Stimulated activated CD4-positive, alpha-beta T cell treated with anti-CD3 and anti-CD28 coated beads, Interleukin-15, amount 100 ng/mL, for 48 hours (primary cell): ENCODE measurements at places on chromosomes 2 and 18.
A peak's percentile ranks its signal among the peaks of the same experiment; 100 is the strongest.

DNA sequence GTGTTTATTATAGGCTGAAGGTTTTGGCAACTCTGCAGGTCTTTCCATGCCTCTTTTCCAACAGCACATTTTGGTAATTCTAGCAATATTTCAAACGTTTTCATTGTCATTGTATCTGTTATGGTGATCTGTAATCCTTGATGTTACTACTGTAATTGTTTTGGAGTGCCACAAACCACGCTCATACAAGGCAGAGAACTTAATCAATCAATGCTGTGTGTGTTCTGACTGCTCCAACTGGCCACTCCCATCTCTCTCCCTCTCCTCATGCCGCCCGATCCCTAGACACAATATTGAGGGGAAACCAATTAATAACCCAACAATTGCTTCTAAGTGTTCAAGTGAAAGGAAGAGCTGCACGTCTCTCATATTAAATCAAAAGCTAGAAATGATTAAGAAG is 32.9 kb downstream of the HDLBP start:
- no peak for DNase-seq

DNA sequence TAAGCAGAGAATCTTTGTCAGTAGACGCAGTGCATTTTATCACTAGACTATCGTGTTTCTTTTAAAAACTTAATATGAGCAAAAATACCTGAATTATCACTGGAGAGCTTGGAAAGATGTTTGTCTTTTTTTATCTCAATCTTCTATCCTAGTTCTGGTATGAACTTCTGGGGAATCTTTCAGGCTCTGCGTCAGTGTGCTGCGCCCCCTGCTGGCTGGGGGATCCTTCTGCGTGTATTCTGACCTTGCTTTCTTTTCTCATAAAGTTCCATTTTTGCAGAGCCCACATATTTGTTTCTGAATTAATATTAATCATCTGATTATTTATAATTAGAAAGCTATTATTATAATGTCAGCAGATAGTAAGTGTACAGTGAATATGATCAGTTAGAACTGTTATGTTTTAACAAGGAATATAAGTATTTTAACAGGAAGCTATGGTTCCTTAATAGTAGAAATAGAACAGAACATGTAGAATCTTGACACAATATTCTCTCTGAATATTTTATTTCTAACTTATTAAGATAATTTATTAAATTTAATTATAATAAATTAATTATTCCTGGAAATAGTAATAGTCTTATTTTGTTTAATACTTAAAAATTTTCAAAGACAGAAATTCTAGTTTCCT is 945.0 kb upstream of the CRIM1 start:
- peak; percentile 20 for DNase-seq

DNA sequence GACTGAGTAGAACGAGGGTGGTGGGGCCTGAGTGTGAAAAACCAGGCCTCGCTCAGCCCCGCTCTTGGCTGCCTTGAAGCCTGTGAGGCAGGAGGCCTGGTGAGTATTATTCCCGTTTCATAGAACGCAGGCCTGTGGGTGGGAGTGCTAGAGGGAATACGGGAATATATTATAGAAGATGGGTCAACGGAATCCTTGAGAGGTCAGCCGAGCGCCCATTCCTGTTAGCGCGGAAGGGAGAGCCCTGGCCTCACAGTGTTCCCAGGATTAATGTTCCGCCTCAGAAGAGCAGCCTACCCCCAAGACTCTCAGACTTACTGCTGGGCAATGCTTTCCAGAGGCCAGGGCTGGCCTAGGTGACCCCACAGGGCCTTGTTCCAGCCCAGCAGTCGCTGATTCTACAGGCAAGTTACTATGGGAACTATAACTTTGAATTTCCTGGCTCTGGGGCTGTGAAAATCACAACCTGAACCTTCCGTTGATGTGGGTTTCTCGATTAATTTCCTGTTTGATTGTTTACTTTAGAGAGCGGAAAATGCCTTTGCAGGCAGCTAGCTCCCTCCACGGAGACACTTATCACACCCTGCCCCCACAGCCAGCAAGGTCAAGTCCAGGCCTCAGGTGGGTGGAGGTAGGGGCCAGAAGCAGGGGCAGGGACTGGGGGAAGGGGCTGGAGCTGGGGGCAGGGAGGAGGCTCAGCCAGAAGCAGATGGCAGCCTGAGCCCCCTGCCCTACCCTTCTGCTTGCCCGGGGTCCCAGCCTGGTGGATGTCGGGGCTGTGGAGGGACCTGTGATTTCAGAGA is 108.3 kb downstream of the SMAD7 start:
- no peak for DNase-seq

GRCh38 chr2:158600155-158600802 is 143.5 kb downstream of the PKP4 start:
- DNase-seq, result no peak

GRCh38 chr2:43100883-43101662 is 125.3 kb downstream of the ZFP36L2 start:
- no peak for DNase-seq

GRCh38 chr2:56260415-56260814 is 76.6 kb downstream of the CCDC85A start:
- no peak for DNase-seq

- no peak for DNase-seq
These were observed 91.4 kb downstream of the GALNT1 start for GRCh38 chr18:35672897-35673296.

GRCh38 chr2:80700961-80701360 is 396.4 kb upstream of the LRRTM1 start:
- DNase-seq, result no peak

- peak; percentile 39 for DNase-seq
These were observed 125.6 kb downstream of the PLB1 start for GRCh38 chr2:28621172-28622100.

- no peak for DNase-seq
These were observed 326.9 kb upstream of the TNP1 start for GRCh38 chr2:217186668-217187159.

GRCh38 chr2:197804758-197805714 is 643 bp downstream of the PLCL1 start:
- DNase-seq, result no peak

DNA sequence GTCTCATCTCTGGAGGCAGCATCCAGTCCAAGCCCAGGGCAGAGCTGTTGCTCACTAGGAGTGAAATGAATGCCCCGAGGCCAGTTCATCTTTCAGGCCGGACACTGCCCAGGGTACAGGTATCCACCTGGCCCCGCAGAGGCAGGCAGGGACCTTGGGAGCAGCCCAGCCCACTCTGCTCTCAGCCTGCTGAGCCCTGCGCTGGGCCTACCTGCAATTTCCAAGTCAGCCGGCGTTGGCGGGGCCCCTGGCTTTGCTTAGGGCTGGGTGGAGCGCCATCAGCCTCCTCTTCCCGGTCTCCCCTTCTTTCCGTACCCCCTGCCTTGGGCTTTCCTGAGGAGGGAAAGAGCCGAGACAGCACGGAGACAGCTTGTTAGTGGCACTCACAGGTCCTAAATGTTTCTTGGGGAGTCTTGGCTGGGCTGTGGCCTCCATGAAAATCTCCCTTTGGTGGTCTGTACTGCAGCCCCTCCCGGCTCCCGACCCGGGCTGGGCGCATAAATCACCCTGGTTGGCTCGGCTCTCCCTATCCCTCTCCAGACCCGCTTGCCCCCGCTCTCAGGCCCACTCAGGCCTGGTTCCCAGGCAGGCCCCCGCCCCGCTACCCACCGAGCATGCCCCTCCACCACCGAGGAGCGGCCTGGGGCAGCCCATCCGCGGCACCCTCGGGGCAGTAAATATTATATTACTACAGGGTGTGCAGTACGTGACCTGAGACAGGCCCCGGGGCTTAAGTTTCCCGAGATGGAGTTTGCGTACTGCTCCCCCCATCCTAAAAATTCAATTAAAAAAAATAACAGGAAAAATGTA is 106.7 kb downstream of the DYSF start:
- DNase-seq, result no peak

- DNase-seq, result no peak
These were observed 14.3 kb upstream of the CD28 start for GRCh38 chr2:203692031-203692710.

- no peak for DNase-seq
These were observed 3.0 kb downstream of the WDR75 start for GRCh38 chr2:189444322-189444721.

- DNase-seq, result no peak
These were observed 22.7 kb upstream of the ZBTB14 start for GRCh38 chr18:5318061-5318700.

DNA sequence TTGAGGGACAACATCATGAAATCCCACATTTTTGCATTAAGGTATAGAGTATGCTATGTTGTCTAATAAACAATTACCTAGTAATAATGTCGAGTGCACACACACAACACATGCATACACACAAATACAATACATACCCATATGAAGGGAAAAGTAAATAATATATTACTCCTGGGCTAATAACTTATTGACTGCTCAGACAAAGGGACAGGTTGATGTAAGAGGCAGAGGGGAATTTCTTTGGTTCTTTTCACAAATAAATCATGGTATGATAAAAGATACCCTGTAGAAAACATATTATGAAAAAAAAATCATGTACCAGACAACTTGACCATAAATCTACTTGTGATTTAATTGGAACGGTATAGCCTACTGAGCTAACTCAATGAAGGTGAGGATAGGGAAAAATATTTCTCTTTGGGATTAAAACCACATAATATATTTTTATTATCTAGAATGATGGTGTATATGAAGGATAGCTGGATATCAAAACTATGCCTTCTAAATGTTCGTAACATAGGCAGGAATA is 398.7 kb upstream of the LRRTM4 start:
- DNase-seq, result no peak

GRCh38 chr2:213416832-213417231 is 132.6 kb downstream of the SPAG16 start:
- DNase-seq, result no peak

GRCh38 chr18:48900469-48900868 is 50.3 kb downstream of the SMAD7 start:
- no peak for DNase-seq

DNA sequence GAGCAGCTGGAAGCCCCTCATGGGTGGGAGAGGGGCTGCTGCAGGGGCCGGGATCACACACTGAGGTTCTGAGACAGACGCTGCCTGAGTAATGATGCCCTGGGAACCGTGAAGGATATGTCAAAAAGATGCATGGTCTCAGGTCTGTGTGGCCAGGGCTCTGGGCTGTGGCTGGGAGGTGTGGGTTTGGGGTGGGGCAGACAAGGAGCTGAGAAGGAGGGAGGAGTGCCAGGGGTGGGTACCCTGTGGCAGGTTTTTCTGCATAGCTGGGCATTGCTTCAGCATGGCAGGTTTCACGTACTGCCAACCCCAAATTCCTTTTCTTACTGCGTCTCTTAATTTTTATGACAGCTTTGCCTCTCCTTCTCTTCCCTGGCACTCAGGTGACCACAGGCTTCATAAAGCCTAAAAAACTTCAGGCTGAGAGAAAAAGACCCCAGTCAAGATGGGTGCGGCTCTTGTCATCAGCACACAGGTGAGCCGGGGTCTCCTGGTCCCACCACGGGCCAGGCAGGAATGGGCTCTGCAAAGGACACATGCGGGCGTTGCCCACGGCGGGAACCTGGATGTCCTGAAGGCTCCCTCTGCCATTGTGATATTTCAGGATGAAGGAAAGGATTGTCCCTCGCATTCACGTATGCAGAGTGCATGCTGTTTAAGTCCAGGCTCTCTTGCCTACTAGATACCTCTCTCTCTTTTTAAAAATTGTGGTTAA is 18.0 kb downstream of the MALL start:
- DNase-seq, result no peak

DNA sequence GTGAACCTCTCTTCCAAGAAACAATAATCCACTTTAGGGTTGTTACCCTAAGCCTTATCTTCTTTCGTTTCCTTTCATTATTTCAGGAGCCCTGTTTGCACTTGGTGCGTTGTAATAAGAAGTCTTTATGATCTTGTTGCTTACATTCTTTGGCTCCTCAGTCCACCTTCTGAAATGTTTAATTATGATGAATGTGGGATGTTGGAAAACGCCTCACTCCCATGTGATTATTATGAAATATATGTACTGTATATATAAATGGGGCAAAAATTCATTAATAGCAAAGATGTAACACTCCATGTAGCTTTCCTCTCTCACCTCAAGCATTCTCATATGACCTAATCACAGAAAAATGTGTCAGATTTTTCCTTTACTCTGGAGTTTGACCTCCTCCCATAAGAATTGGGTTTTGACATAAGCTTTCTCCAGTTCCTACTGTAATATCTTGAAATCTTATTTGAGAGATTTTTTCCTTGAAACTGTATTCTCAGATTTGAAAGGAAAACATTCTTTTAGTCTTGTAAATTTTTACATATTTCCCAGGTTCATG is 397.2 kb upstream of the FANCL start:
- no peak for DNase-seq

DNA sequence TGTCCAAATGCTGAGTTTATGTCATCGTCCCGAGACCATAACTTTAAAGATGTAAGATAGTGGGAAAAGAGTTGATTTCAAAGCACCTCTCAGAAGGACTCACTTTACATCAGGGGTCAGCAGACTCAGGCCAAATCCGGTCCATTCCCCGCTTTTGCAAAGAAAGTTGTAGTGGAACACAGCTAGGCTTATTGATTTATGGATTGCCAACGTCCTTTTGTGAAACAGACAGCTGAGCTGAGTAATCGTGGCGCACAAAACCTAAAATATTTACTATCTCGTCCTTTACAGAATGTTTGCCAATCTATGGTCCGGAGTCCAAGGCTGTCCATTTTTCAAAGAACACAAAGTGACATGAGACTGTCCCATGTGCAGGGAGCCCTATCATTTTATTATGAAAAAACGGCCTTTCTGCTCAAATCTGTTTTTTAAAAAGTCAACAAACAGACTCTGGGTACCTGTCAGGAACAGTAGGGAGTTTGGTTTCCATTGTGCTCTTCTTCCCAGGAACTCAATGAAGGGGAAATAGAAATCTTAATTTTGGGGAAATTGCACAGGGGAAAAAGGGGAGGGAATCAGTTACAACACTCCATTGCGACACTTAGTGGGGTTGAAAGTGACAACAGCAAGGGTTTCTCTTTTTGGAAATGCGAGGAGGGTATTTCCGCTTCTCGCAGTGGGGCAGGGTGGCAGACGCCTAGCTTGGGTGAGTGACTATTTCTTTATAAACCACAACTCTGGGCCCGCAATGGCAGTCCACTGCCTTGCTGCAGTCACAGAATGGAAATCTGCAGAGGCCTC is at the start of gene IL1RN:
Gene IL1RN, plus strand, starts transcription at position 754 of the 801 bp plus-strand sequence. Its CDS starts 27 bp downstream, at position 781.
- DNase-seq, result no peak

- no peak for DNase-seq
These were observed 381.7 kb downstream of the NUP35 start for GRCh38 chr2:183505911-183506310.

DNA sequence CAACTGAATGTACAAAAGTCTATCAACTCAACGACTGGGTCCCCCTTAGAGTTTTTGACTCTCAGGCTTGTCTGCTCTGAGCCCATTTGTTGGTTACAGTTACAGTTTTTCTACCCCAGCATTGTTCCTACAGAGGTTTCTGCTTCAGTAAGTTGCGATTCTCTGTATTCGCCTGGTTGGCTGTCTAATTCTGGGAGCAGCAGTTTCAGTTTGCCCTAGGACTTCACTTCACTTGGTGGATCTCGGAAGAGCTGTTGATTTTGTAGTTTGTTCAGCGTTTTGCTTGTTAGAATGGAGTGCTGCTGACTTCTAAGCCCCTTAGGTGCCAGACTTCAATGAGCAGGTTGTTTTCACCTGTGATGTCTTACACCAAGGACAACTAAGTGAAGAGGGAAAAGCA is 296.5 kb upstream of the EPAS1 start:
- no peak for DNase-seq
